ENCODE measurements at places on chromosomes 7 and 10.

DNA sequence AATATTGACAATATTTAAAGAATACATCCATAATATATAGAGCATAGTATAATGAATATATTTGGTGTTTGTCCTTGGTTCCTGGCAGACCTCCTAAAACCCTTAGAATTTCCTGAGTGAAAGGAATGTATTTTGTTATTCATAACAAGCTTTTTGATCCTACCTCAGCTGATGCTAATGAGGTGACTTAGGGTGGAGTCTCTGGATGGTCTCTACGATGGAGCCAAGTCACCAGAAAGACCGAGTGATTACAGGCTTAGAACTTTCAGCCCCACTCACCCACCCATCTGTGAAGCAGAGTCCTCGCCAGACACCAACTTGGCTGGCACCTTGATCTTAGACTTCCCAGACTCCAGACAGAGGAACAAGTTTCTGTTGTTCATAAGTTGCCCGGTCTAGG, 35.9 kb downstream of the UPF2 start:
- no peak for DNase-seq

GRCh38 chr10:25028711-25029110, 12.3 kb downstream of the THNSL1 start:
- no peak for DNase-seq

DNA sequence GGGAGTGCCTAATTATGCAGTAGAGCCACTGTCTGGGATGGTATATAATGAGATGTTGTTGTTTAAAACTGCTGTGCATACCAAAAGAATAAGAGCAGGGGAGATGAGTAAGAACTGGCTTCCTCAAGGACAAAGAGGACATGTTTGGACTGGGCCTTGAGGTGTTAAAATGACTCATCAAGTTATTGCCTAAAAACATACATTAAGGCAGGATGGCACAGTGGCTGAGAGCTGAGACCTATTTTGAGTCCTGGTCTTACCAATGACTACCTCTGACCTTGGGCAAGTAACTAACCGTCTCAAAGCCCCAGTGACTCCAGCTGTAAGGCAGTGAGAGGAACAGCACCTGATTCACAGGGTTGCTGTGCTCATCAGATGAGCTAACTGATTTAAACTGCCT, 71.1 kb downstream of the CFAP58 start:
- DNase-seq, result no peak

DNA sequence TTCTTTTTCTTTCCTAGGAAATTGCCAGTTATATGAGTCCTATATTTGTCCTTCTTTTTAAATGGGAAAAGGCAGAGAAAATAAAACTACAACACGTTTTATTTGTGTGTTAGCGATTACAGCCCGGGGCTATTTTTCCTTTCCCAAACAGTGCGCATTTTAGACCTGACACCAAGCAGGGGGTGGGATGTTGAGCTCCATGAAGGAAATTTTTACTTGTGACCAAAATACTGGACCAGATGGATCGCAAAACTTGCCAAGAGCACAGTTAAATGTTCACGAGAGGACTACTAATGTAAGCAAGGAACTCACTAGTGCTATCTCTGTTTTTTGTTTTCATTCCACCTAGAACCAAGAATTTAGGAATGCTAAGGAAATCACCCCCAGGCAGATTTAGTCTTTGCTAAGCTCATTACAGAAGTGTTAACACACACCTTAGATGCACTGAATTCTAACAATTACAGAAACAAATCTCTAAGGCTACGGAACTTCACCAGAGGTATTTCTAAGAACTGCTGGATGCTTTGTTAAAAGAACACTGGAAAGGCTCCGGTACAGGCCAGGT, 114.8 kb downstream of the JAZF1 start:
- no peak for DNase-seq

GRCh38 chr7:91789086-91789485, 91.4 kb downstream of the MTERF1 start:
- DNase-seq, result no peak

- no peak for DNase-seq
These were observed 5.5 kb downstream of the RBP4 start for GRCh38 chr10:93595378-93596161.

DNA sequence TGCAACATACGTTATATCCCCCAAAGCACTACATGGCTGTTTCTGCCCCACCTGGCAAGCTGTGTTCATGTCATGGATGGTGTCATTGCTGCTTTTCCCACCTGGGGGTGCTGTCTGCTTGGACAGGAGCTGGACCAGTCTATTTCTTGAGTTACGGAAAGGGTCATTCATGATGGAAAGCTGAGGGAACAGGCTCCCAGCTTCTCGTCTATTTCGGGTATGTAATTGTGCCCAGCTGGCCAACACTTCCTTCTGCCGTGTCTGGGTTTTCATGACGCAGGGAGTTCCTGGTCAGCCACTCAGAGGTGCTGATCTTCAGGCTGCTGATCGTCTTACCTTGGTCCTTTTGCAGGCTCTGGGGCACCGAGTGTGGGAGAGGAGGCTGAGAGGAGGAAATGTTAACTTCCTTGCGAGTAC, 8.6 kb downstream of the BTBD16 start:
- no peak for DNase-seq

DNA sequence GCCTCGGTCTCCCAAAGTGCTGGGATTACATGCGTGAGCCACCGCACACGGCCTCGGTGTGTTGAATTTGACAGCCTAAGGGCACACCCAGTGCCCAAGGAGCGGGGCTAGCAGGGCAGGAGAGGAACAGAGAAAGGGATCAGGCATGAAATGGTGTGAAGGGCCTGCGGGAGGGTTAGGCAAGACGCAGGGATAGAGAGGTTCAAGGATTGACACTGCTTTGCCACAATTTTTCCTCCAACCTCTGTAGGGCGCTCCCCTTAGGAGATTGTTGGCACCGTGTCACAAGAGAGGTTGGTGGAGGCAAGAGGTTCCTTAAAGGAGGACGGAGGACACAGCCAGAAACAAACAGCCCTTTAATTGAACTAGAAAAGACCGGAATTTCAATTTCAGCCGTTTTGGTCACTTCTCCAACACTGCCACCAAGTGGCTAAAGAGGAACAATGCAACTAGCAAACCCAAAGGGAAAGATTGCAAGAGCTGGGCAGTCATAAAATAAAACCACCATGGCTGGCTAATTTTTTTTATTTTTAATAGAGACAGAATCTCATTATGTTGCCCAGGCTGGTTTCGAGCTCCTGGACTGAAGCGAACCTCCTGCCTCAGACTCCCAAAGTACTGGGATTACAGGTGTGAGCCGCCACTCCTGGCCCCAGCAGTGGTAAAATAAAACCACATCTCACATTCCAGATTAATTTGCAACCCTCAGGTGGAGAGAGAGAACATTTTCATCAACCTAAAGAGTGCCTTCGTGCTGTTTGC, 6.9 kb upstream of the CREB3L2 start:
- DNase-seq, result no peak
